ENCODE measurements at places on chromosomes 5 and 9.

- DNase-seq, result peak; percentile 68
These were observed 14.1 kb downstream of the TRIM7 start for GRCh38 chr5:181190711-181191525.

- no peak for DNase-seq
These were observed 11.6 kb downstream of the GZMA start for GRCh38 chr5:55114061-55114460.

GRCh38 chr5:138305797-138306196 lies 25.8 kb downstream of the CDC25C start:
- DNase-seq, result no peak

DNA sequence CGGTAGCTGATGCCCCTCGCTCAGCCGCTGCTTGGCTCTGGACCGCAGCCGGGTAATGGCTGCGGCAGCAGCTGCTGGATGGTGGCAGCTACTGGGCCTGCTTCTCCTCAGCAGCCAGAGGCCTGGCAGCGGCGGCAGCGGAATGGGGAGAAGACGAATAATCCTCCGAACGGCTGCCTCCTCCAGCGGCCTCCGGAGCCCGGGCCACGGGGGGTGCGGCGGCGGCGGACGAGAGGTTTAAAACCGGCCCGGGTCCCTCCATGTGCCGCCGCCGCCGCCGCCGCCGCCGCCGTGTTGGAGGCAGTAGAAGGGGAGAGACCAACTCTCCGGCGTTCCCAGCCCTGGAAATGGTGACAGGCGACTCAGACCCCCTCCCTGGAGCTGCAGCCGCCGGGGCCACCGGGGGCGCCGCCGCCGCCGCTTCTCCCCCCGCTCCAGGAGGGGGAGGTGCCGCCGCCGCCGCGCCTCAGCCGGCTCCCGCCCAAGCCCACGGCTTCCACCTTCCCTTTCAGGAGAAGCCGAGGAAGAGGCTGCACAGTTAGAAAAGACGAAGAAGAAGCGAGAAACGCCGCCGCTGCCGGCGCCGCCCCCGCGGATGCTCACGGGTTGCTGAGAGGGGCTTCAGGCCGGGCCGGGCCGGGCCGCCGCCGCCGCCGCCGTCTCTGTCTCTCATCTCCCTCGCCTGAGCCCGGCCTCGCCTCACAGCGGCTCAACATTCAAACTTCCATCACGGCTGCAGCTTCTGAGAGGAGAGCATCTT lies 118.4 kb upstream of the PRSS3 start:
- peak; percentile 46 for DNase-seq

GRCh38 chr5:61050292-61050691 lies 105.3 kb downstream of the NDUFAF2 start:
- DNase-seq, result no peak

DNA sequence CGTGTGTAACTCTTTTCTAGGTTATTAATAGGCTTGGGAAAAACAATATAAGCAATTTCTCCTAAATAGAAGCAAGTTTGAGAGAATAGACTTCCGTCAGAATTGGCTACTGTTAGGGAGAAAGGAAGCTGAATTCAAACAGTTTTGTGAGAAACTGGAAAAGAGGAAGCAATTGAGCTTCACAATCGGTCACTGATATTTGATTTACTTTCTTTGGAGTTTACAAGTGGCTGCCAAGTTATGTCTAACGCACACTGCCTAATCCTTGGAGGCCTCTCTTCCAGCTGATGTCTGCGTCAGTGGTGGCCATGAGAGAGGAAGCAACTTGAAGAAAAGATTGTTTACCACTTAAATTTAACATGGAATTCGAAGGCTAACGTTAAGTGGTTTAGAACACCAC lies 319.5 kb downstream of the ADGRV1 start:
- DNase-seq, result peak; percentile 55

- DNase-seq, result no peak
These were observed 587.3 kb downstream of the SEMA5A start for GRCh38 chr5:8958602-8959001.

DNA sequence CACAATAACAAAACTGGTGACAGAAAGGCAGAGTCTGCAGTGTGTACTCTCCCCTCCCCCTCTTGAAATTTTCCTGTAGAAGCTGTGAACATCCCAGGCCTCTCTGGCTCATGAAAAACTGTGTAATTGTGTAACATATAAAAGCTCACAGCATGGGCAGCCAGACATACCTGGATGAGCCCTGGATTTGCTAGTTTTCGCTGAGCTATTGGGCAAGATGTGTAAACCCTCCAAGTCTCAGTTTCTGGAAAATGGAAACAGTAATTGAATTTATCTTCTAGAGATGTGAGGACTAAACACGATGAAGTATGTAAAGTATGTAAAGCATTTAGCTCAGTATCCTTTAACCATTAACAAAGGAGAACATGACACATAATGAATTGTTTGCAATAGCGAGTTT lies 143.2 kb upstream of the ANKH start:
- DNase-seq, result no peak

- no peak for DNase-seq
These were observed 100.9 kb downstream of the F2RL2 start for GRCh38 chr5:76522103-76522935.

- DNase-seq, result peak; percentile 59
These were observed 2.8 kb downstream of the MGAT4B start for GRCh38 chr5:179803651-179804554.

DNA sequence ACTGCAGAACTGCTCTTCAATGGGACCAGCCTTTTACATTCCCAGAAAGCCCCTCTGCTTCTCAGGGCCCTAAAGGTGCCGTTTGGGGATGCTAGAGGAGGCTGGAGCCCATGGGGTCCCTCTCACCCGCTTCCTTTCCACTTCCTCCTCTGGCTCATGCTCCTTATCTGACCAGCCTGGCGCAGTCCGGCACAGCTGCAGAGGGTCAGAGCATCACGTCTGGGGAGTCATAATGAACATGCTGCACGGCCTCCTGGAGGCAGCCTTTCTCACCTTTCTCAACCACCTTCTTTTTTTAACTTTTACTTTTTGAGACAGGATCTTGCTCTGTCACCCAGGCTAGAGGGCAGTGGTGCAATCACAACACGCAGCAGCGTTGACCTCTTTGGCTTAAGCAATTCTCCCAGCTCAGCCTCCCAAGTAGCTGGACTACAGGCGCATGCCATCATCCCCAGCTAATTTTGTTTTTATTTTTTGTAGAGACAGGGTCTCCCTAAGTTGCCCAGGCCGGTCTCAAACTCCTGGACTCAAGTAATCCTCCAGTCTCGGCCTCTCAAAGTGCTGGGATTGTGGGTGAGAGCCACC lies 15.1 kb upstream of the TCF7 start:
- DNase-seq, result no peak

DNA sequence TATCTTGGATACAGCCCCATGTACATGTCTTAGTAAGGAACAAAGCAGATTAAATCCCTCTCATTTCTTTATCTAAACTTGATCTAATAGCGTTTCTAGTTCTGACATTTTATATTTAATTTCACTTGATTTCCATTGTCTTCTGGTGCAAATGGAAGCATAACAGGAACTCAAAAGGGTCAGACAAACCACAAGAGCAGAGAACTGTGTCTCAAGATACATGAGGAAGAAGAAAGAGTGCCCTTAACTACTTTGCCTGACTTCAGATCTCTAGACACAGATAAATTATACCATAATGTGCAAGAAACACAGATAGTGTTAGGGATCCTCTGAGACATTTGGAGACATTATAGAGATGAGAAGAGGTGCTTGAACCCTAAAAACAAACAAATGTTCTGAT lies 20.7 kb upstream of the STX17 start:
- no peak for DNase-seq

GRCh38 chr5:10525124-10525495 lies 38.8 kb upstream of the ANKRD33B start:
- no peak for DNase-seq

- DNase-seq, result no peak
These were observed 55.3 kb upstream of the EXOC3 start for GRCh38 chr5:387491-388265.

- no peak for DNase-seq
These were observed 18.6 kb upstream of the SLC25A51 start for GRCh38 chr9:37922363-37923117.

DNA sequence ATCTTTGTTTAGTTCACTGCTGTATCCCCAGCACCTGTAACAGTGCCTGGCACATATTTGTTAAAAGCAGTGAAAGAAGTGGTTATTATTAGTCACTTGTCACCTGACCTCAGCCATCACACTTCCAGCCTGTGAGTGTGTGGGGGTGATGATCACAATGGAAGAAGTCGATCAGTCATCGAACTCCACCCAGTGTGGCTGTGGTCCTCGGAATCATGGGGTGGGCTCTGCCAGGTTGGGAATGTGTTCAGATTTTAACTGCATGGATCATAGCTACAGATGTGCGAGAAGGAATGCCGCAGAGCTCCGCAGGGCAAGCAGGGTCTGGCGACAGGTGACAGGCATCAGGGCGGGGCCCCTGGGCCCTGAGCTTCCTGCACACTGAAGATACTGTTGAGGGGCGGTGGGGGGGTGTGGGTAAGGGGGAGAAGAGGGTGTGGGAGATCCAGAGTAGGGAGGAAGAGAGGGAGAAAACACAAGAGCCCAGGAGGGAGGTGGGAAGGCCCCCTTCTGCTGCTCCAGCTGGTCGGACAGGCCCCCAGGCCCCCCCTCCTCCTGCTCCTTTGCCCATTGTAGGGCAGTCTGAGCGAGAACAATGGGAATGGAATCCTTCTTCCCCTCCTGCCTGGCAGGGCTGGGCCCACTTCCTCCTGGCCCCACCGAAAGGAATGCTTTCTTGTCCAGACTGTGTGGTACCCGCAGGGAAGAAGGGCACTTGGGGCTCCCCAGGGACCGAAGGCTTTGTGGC lies 89.6 kb downstream of the SPRY4 start:
- DNase-seq, result no peak

DNA sequence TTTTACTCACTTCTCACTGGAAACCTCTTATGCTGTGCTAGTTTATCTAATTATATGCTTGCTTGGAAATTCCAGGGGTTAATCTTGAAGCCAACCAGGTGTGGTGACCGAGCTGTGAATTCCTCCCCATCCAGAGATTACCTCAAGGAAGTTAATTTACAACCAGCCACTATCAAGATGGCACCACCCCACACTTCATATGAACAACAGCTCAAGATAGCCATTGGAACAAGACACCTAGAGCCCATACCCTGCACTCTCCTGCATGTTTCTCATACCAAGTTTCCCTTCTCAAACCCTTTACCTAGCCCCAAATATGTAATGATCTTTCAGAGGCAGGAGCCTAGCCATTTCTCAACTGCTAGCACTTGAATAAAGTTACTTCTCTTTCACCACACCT lies 2156.9 kb upstream of the C9orf72 start:
- no peak for DNase-seq

DNA sequence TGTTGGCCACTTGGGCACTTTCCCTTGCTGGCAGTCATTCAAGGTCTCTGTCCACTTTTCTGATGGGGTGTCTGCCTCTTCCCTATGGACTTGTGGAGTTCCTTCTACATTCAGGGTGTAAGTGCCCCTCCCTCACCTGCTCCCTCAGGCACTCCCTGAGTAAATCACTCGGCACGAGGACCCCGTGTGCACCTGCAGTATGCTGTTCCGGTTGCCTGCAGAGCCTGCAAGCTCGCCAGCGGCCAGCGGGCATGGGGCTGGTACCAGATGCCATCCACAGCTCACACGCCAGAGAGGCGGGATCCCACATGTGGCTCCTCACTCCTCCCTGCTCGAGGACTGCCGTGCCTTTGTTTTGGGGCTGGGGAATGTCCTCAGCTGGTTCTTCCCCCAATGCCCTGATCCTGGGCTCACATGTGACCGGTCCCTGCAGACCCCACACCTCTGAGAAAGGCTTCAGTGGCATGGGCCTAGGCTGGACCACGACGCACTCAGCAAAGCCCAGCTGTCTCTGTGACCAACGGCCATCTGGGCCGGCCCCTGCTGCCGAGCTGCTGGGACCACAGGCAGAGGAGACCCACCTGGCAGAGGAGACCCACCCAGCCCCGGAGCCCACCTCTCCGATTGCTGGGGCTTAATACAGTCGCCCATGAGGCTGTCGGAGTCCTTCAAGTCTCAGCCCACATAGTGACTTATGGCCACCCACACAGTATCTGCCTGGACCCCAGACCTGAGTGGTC lies 46.1 kb upstream of the CLPTM1L start:
- peak; percentile 41 for DNase-seq

DNA sequence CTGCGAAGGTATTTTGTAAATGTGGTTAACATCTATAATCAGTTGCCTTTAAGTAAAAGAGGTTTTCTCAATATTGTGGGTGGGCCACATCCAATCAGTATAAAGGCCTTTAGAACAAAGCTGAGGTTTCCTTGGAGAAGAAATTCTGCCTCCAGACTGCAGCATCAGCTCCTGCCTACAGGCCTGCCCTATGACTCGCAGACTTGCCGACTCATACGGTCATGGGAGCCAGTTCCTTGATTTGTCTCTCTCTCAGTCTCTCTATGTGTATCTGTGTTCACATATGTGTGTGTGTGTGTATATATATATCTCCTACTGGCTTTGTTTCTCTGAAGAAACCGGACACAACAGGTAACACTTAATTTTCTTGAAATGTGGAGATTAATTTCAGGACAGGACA lies 45.3 kb downstream of the SLC36A1 start:
- DNase-seq, result no peak

GRCh38 chr9:37929441-37929895 lies 25.5 kb upstream of the SLC25A51 start:
- peak; percentile 22 for DNase-seq

DNA sequence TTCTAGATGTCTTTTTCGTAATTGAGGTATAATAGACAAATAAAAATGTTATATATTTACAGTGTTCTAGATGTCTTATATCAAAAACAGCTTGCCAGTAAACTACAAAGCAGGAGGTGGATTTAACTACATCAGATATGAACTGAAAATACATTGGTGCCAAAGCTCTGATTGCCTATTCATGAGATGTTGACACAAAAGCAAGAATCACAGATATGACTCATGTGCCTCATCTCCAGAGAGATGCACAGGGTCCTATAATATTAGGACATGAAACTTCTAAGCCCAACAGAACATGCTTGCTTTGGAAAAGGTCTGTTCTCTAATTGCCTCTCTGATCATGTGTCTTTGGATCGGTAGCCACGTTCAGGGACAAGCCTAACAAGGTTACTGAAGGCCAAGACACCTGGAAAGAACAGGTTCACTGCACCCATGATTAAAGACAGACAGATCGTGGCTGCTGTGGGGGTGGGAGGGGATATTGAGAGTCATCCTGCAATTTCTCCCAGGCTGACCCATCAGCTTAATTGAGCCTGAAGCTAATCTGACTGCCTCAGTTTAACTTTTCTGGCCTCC lies 16.8 kb downstream of the ABCA1 start:
- no peak for DNase-seq

DNA sequence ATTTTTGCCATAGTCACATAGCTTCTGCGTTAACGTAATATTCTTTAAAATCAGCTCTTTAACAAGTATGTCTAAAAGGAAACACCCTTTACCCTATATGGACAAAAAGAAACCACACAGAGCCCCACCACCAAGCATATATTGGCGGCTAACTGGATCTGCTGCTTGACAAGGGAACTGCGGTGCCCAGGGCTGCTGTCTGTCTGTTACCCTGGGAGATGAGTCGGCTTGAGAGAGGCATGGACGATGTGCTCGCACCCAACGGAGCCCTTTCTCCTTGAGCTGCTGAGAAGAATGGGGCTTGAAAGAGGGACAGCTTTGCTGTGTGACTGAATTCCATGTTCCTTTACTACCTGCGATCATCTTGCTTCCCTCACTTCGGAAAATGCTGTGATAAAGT lies 158.6 kb upstream of the SHB start:
- DNase-seq, result no peak
